ENCODE measurements at places on chromosomes 5 and 9.

DNA sequence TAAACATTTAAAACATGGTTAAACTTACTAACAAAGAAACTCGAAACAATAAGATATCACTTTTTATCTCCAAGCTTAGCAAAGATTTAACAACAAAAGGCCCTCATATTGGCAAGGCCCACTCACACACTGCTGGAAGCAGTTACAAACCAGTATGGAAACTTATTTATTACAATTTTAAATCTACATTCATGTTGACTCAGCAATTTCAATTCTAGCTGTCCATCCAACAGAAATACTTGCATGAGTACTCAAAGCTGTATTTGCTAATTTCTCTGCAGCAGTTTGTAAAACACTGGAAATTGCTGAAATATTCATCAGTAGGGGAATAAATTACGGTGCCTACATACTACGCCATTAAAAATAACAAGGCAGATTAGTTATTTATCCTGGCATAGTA lies 2.8 kb upstream of the DNAJA1 start:
- no peak for DNase-seq

DNA sequence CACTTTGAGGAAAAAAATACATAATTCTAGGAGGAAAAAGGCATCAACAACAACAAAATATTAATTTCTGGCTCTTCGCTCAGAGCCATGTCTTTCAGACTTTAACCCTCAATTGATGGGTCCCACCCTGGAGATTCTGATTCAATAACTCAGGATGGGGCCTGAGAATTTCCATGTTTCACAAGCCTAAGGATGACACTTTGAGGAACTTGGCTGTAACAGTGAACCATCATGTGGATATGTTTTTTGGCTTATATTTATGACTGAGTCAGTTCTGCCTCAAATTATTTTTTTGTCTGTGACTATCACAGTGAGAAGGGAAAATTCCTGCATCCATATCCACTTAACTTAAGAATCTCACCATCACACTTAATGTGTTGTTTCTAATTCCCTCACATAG lies 504.6 kb downstream of the RASEF start:
- DNase-seq = no peak

DNA sequence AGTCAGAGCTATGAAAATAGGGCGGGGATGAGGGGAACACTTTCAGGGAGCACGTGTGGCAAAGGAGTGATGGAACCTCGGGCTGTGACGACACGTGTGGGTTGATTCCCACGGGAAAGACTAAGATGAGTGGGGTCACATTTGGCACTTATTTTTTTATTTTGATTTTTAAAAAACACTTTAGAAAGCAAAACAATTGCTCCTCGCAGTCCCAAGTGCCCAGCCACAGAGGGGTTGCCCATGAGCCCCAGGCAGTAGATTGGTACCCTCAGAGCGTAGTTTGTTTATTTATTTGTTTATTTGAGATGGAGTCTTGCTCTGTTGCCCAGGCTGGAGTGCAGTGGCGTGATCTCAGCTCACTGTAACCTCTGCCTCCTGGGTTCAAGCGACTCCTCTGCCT lies 69.7 kb downstream of the WNK2 start:
- no peak for DNase-seq

DNA sequence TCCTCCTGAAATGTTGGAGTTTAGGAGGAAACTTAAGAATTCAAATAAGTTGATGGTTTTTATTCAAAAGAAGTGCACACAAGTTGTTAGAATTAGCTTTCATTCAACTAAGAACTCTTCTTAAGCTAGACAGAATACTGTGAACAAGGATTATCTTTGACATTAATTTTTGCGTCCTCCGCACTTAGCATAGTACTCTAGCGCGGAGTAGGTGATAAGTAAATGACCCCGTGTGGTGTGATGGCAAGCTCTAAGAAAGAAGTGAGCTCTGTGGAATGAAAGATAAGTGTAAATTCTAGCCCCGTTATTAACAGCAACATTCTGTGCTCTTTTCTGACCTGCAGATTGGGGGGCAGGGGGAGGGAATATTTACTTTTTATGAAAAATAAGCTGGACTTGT lies 1.0 kb downstream of the BRIX1 start:
- DNase-seq = no peak

DNA sequence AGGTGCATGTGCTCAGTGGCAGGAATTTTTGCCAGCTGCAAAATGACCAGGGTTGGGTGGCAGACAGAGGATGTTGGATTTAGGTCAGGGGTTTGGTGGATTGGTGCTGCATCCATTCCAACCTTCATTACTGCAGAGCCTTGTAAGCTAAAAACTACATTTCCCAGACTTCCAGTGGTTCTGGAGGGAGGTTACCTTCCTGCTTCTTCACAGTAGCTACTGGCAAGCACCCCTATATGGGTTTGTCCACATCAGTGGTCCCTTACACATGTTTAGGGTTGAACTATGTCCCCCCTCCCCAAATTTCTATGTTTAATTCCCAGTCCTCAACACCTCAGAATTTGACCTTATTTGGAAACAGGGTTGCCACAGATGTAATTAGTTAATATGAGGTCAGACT lies 20.7 kb upstream of the IL17B start:
- no peak for DNase-seq

GRCh38 chr5:95471942-95472341 lies 80.8 kb downstream of the FAM81B start:
- no peak for DNase-seq

DNA sequence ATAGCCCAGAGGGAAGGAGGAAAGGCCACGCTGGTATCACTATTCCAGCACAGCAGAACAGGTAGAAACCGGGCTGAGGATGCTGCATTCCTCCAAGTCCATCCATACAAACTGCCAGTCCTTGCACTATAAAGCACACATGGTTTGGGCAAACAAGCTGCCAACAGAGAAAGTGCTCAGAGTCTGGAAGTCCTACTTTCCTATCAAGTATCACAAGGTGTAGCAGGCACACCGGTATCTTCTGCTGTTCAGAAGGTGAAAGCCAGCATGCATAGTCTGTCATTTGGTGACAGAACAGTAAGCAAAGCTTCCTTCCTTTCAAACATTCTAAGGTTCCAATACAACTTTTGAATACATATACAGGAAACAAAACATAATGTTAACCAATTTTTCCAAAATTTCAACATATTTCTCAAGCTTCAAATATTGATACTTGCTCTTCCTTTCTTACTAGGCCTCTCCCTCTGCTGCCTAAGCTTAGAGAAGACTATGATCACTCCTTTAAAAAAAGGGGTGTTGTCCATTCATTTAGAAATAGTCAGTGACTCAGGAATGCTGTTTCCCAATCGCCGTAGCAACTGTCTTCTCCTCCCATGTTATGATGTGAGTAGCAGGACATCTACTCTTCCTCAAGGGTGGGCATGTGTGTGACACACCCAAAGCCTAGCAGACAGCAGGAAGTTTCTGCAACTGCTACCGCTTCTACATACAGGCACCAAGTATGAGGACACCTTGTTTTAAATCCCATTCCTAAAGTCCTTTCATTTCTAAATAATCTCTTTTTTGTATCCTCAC lies 14.7 kb downstream of the DIAPH1 start:
- no peak for DNase-seq

GRCh38 chr5:100890461-100891008 lies 12.5 kb downstream of the ST8SIA4 start:
- DNase-seq = no peak

DNA sequence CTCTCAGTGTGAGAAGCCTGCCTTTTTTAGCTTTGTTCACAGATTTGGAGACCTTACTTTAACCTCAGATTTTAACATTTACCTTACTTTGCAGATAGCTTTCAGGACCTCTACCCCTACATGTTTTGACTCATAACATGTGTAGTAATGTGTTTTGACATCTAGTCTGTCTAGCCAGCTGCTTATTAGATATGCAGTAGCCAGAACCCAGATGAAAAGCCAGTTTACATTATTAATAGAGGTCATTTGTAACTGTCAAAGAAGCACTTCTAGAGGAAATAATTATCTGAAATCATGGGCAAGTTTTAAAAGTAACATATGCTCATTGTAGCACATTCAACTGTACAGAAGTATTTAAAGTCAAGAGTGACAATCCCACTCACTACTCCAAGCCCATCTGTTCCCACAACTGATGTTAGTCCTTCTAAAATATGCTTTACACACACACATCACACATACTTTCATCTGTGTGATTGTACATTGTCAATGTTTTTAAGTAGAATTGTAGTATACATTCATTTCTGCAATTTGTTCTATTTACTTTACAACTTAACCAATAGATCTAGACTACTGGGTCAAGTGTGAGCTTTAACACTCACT lies 71.8 kb upstream of the NIPAL4 start:
- DNase-seq = no peak

DNA sequence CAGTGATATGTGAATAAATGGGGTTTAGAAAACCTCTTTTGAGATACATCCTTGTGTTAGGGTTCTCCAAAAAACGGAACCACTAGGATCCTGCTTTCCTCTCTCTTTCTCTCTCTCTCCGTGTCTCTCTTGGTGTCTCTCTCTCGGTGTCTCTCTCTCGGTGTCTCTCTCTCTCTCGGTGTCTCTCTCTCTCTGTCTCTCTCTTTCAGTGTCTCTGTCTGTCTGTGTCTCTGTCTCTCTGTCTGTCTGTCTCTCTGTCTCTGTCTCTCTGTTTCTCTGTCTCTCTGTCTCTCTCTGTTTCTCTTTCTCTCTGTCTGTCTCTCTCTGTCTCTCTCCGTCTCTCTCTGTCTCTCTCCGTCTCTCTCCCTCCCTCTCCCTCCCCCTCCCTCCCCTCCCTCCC lies 7.8 kb upstream of the TEX48 start:
- no peak for DNase-seq

DNA sequence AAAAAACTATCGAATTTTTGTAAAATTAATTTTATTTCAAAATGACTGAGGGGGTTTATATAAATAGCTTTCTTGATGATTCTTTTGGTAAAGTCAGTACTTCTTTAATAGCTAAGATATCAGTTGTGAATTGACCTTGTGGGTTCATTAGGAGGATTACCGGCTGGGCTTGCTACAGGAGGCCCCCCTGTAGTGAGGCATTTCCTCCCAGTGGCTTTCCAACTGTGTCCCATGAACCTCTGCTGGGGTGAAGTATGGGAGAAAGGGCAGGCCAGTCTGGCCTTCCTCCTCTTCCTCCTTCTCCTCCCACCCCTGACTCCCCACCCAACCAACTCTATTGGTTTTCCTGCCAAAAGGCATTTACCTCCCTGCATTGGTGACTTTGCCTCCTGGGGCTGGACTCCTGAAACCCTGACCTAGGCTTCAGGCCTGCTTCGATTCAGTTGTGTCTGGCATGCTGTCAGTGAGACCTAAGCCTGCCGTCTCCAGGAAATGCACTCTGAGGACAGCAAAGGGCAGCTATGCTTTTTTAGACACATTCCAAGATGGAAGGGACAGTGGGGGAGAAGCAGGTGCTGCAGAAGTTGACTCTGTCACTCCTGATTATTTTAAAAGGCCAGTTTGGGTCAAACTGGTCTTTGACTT lies 144.8 kb downstream of the HSPA4 start:
- DNase-seq = no peak

GRCh38 chr5:111127453-111128195 lies 35.5 kb downstream of the WDR36 start:
- no peak for DNase-seq

GRCh38 chr5:95050708-95051107 lies 234.2 kb downstream of the MCTP1 start:
- no peak for DNase-seq

DNA sequence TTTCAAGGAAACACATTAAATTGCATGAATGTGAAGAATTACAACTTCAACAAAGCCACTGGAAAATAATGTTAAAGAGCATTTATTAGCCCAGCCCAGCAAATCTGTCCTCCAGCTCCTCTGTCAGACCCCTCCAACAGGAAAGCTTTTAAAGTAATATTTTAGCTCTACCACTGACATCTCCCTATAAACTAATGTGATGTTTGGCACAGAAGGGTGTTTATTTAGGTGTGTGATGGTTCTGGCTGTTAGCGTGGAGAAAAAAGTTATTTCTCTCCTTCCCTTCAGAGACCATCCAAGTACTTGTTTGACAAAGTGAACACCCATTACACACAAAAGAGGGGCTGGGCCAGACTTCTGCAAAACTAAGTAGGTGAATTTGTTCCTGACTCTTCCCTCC lies 111.9 kb upstream of the TARS1 start:
- no peak for DNase-seq

- DNase-seq = no peak
These were observed 106.4 kb downstream of the CDK5RAP2 start for GRCh38 chr9:120473608-120474007.

DNA sequence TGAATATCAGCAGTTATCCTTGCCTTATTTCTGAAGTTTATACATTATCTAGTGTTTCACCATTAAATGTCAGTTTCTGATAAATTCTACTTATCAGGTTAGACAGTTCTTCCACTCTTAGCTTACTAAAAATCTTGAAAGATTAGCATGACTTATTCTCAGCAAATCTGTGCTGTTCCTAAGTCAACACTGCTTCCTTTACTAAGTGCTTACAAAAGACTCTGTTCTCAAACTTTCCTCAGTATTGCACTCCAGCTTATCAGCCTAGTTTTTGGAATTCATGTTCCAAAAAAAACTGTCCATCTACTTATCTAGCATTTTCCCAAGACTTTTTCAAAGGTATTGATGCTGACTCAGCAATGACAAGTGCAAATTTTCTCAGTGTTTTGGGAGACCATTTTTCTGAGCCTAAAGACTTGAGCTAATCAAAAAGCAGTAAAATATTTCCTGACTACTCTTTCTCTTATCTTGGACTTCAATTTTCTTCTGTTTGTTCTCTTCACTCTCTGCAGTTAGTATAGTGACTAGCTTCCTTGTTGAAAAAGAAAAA lies 61.1 kb upstream of the FRRS1L start:
- no peak for DNase-seq

DNA sequence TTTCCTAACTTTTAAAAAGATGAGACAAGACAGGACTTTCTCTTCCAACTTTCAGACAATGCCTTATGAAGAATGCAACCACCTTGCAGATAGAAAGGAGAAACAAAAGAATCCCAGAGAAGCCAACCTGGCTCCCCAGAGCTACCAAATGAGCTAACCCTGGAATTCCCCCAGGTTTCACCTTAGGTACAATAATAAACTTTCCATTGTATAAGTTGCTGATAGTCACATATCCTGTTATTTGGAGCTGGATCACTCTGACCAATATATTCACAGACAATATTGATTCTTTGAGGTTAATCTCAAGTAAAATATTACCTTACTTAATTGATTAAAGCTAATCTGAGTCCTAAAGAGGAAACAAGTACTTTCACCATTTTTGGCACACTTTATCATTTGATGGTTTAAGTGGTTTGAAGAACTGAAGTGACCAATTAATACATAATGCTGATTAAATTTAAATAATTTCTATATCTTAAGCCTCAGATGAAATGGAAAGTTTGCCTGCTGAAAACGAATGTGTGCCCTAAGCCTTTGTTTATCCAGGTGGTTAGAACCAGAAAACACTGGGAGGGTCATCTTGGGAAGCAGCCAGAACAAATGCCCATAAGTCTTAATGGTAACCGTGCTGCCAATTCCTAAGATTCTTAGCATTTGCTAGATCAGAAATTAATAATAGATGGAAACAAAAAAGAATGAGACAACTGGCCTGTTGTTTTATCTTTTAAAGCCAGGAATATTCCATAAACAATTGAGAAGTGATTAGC lies 159.6 kb upstream of the SLC12A2 start:
- no peak for DNase-seq

- DNase-seq = no peak
These were observed 77.8 kb upstream of the TARS1 start for GRCh38 chr5:33362915-33363314.
